NCI-H1694 treated with DMSO at 0.1 percent for 48 hours (cell line): ENCODE measurements at places on chromosomes 16 and 17.

DNA sequence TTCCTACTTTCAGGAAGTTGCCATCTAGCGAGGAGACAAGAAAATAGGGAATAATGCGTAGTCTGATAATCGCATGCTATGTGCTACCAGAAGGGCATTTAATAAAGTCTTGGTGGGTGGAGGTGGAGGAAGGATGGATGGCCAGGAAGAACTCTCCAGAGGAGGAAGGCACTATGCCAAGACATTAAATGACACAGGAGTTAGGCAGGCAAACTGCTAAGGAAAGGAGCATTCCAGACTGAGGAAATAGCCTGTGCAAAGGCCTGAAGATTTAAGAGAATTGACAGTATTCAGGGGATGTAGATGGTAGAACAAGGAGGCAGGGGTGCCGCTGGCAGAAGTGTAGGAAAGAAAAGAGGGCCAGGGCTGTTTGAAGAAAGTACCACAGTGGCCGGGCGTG lies 19.3 kb upstream of the ARHGAP44 start:
- DNase-seq, result no peak

DNA sequence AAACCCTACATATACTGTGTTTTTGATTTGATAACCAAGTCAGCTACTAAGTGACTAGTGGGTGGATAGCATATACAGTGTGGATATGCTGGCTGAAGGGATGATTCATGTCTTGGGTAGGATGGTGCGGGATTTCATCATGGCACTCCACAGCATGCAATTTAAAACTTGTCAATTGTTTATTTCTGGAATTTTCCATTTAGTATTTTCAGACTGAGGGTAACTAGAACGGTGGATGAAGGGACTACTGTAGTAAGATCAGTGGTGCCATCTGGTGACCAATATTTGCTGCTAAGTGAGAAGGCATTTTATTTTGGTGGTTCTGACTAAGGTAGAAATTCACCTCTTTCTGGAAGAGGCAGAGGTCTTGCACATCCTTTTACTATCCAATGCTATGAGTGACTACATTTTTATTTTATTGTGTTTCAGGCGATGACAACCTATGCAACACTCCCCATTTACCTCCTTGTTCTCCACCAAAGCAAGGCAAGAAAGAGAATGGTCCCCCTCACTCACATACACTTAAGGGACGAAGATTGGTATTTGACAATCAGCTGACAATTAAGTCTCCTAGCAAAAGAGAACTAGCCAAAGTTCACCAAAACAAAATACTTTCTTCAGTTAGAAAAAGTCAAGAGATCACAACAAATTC lies 3.1 kb downstream of the CDC6 start:
- peak; percentile 75 for DNase-seq

DNA sequence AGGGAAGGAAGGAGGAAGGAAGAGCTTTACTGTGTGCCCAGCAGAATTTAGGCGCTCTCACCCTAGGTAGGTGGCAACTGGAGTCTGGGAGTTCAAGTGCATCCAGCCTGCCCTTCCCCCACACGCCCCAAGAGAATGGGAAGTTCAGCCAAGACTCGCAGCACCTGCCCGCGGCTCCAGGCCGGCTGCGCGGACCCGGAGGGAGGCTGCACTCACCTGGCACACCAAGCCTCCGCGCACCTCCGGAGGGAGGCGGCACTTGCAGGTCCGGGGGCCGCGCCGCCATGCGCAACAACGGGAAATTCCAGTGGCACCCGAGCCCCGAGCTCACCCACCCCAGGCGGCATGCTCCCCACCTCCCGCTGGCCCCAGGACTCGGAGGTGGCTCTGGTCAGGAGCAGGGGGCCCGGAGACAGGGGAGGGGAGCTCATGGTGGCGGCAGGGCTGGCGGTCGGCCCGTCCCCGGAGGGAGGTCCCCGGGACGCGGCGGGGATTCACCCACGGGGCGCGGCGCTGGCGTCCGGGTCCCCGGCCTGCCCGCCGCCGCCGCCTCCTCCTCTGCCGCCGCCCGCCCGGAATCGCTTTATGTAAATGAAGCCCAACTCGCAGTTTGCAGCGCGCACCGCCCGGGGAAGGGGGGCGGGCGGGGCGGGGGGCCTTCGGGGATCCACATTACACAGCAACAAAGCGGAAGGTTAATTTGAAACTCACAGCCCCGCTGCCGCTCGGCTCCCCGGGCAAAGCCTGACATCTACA lies at the start of gene ZFHX3:
TSS of gene ZFHX3 (minus strand) at position 593 of the 756 bp plus-strand sequence. CDS start 87,983 bp downstream, outside the sequence.
- DNase-seq, result peak; percentile 20

DNA sequence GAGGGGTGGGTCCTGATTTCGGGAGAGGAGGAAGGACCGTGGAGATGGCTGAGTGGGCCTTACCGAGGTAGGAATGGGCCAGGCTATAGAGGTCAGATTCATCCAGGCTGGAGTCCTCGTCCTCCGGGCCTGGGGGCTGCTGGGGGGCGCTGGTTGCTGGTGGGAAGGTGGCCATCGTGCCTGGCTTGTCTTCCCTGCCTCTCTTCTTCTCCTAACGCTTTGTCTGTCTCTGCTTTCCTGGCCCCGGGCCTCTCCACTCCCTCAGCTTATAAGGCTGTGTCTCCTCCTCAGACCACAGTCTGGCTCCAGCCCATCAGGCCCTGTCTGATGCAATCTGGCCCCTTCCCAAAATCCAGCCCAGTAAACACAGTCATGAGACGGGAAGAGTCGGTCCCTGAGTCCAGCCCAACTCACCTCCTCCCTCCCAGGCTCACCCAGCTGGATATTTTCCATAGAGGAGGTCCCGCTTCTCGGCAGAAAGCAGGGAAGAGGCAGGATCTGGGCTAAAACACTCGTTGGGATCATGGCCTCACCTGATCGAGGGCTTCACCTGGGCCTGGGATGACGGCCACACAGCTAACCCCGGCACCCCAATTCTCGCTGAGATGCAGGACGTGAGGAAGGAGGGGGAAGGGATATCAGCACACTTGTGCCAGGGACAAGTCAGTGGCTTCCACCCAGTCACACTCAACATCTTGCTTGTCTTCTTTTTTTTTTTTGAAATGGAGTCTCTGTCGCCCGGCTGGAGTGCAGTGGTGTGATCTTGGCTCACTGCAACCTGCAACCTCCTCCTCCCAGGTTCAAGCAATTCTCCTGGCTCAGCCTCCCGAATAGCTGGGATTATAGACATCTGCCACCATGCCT lies at the start of gene NUPR1:
TSS of gene NUPR1 (minus strand) at position 242 of the 864 bp plus-strand sequence. CDS start at position 175, 67 bp downstream.
- DNase-seq, result no peak

GRCh38 chr16:77705351-77705750 lies 17.0 kb upstream of the NUDT7 start:
- DNase-seq, result no peak

- DNase-seq, result peak; percentile 9
Measured at GRCh38 chr16:58020628-58021521, 4.7 kb upstream of the MMP15 start.

- DNase-seq, result no peak
Measured at GRCh38 chr16:1548233-1548632, 14.8 kb downstream of the TMEM204 start.

DNA sequence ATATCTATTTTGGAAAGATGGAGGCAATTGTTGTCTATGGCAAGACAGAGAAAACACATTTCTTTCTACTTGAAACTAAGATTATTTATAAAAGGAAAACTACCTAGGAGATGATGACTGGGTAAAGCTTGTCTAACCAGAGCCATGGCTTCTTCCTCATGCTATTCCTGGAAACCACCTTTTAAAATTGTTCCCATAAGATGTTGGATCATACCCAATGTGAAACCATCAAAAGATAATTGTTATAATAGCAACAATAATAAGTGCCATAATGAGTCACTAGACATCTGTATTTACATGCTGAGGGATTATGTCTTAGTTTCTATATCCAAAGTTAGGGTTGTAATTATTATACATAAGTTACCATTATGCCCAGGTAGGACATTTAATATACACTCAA lies 428.4 kb downstream of the KCNJ2 start:
- no peak for DNase-seq

DNA sequence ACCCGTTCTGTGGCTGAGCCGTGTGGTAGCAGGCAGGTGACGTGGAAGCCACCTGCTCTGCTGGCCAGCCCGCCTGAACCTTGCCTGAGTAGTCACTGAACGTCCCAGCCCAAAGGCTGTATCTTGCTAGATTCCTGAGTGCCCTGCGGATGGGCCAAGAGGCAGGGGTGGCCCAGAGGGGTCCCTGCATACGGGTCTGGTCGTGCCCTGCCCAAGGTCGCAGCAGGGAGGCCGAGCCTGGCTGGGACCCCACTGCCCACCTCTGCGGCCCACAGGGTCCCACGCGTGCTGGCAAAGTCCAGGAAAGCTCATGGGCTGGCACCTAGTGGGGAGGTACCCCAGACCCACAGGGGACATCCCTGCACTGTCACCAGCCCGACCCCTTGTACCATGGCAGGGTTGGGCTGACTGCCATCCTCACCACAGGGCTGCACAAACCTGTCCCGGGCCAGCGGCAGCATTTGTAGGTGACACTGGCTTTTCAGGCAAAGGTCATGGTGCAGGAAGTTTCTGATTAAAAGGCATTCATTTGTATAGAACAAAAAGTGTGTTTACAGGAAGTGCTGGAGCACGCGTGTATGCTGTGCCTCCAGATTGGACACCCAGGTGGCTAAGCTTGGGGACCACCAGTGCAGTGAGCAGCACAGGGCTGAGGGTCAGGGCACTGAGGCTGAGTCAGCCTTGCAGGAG lies 45.1 kb upstream of the ZC3H18 start:
- no peak for DNase-seq

GRCh38 chr17:48051706-48052486 lies 3.7 kb downstream of the NFE2L1 start:
- no peak for DNase-seq

GRCh38 chr16:68342620-68343019 lies 31.8 kb downstream of the PRMT7 start:
- no peak for DNase-seq

GRCh38 chr17:73645050-73645871 lies 1.0 kb upstream of the SDK2 start:
- peak; percentile 7 for DNase-seq

GRCh38 chr16:23060458-23061320 lies 88.6 kb downstream of the USP31 start:
- DNase-seq, result peak; percentile 39

DNA sequence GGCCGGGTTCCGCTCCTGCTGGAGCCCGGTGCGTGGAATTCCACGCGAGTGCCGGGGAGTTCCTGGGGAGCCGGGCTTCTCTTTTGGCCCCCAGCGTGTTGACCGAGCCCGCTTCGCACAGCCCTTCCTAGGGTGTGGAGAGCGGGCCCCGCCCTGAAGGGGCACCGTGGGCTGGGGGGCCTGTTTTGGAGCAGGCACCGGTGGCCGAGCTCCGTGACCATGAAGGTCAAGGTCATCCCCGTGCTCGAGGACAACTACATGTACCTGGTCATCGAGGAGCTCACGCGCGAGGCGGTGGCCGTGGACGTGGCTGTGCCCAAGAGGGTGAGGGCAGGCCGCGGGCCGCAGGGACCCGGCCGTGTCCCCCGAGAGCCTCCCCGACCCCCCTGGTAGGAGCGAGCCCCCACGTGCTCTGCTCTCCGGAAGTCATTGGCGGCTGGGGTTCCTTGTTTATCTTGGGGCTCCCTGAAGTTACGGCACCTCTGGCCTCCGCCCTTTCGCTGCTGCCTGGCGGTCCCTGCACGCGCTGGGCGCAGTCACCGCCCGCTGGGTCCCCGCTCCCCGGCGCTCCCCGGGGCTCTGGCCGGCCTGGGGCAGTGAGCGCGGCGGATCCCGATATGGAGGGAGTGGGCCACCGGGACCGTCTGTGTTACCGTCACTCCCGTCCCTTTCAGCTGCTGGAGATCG lies 528 bp downstream of the HAGHL start:
- no peak for DNase-seq

GRCh38 chr16:89581045-89581695 lies 5.6 kb downstream of the CPNE7 start:
- DNase-seq, result no peak

DNA sequence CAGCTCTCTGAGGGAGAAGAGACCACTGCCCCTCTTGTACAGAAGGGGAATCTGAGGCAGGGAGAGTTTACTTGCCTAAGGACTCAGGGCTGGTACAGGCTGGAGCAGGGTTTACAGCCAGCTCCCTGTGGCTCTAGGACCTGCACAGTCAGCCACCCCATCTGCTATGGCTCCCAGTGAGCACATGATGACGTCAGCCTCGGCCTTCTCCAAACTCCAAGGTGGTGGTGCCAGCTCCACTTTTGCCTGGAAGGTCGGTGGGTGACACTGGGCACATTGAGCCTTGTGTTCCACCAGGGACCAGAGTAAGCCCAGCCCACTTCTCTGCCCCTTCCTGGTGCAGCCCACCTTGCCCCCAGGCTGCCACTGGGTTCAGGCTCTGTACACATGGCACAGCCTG lies 202.2 kb downstream of the ENGASE start:
- peak; percentile 22 for DNase-seq

- no peak for DNase-seq
Measured at GRCh38 chr17:79907217-79907715, 68.0 kb upstream of the CBX4 start.

DNA sequence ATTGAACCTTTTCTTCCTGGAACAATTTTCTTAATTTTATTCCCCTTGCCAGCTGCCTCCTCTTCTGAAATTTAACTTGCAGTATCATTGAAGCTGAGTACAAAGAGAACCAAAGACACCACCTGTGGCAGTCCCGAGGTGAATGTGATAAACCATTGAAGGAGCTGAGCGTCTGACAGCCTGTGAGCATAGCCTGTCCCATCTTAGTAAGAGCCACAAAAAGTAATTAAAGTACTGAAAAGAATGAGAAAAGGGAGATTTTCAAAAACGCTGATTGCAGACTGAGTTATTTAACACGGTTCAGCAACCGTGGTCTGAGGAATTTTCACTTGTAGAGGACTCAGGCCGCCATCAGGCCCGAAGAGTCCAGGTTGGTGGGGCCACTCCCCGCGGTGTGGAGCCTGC lies 27.2 kb upstream of the ST6GALNAC1 start:
- no peak for DNase-seq

GRCh38 chr16:56199164-56199563 lies 7.9 kb downstream of the GNAO1 start:
- DNase-seq, result no peak

DNA sequence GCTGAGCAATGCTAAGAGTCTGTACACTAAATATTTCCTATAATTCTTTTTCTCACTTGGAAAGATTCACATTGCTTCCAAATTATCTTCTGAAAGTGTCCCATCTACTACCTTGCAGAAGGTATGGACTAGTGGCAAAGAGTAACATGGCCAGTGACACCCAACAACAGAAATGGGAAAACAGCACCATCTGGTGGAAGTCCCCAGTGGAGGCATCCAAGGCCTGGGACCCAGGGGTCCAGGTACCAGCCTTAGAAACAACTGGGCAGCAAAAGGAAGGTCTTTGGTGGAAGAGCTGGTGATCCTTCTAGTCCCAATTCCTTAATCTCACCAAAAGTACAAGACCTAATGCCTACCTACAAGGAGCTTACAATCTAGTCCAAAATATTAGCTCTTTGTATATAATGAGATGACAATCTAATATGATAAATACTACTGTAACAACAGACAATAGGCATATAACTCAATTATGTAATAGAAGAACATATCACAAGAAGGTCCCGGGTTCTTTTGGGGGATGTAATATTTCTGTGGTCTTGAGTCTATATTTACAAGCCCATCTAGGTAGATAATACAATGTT lies 55.3 kb downstream of the SKAP1 start:
- peak; percentile 16 for DNase-seq

DNA sequence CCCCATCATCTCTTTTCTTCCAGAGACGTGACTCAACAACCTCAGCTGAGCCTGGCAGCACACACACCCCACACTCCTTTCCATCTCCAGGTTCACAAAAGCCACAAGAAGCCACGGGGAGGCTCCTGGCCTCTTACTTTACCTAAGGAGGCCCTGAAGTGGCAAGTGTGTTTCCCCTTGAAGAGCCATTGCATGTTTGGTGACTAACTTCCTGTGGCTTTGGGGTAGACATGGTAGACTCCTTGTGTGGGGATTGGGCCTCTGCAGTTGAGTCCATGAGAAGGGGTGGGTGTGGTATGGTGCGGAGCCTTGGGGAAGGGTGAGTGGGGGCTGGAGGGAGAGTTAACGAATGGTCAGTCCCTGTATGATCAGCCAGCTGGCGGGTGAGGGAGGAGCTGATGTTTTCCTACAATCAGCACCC lies 24.2 kb downstream of the SAP30BP start:
- no peak for DNase-seq
